ENCODE measurements at places on chromosomes 2 and 18.

DNA sequence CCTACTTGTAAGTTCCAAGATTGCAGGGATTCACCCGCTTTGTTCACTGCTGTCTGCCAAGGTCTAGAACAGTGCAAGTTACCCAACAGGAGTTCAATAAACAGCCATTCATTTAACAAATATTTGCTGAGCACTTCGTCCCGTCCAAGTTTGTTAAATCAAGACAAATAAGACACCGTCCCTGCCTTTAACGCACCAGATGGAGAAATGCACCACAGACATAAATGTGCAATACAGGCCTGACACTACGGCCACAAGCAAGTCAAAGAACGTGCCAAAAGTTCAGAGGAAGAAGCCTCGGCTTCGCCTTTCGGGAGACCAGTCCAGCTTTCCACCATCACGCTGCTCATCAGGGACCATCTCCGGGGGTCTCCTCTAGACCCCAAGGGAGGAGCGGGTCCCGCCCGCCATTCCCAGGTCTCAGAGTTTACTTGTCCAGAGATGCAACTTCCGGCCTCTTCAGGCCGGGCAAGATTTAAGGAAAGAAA is 429 bp downstream of the C2orf76 start:
- DNase-seq, result no peak

- DNase-seq, result no peak
Observed at GRCh38 chr2:62178741-62179271, 17.1 kb upstream of the B3GNT2 start.

- no peak for DNase-seq
Observed at GRCh38 chr2:173119944-173120343, 44.3 kb downstream of the MAP3K20 start.

DNA sequence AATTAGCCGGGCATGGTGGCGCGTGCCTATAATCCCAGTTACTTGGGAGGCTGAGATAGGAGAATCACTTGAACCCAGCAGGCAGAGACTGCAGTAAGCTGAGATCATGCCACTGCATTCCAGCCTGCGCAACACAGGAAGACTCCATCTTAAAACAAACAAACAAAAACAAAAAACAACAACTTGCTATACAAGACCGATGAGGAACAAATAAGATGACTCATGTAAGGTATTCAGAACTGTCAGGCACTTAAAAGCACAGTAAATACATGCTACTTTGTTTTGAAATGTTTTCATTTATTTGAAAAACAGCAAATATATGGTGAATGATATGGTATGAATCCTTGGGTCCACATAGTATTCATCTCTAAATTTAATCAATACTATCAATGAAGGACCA is 66.7 kb downstream of the TRIP12 start:
- DNase-seq, result no peak

DNA sequence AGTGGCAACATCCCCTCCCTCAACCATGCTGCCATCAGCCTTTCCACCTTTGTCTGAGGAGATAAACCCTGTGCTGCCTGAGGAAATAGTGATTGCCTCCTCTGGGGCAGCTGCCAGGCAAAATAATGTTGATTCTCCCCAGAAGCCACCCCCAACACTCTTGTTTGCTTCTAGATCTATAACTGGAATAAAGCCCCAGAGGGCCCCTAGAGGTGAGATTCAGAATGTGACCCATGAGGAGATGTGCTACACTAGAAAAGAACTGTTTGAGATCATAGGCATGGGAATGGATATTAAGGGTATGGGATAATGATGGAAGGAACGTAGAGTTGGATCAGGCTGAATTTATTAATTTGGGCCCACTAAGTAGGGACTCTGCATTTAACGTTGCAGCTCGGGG is 116.3 kb upstream of the RMP24 start:
- no peak for DNase-seq
